Osteoblast (primary cell): ENCODE measurements at places on chromosomes 6 and 20. TPM values are rescaled to one million over a fixed set of nuclear protein-coding genes. Genes with fewer than 3 reads are reported as not detected.

RAD21L1 gene
- total RNA-seq: not detected in 2 replicates

SOBP gene
- 3.6 and 12.1 TPM in 2 replicates for total RNA-seq

LY6G5C gene
- 0.59 and 0.72 TPM in 2 replicates for total RNA-seq

HSPA12B gene
- total RNA-seq: not detected in 2 replicates

BFSP1 gene
- 1.8 and 2.9 TPM in 2 replicates for total RNA-seq

HLA-DOA gene
- under 0.01 and 2.4 TPM in 2 replicates for total RNA-seq

IL17F gene
- total RNA-seq: not detected in 2 replicates

DNA sequence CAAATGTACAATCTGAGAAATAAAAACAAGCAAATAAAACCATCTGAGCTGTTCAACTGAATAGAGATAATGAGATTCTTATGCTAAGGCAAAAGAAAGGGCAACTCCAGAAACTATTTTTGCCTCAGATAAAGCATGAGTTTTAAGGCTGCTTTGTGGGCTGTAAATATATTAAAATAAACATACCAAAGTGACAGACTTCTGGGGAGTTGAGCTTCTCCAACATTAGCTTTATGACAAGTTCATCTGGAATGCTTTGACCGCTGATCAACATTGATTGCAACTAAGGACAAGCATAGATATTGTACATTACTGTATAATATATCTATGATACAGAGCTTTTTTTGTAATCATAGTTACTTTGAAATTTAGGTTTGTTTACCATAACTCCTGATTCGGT, 19.3 kb downstream of the AK9 start:
- no peaks in the 10 kb centered on the region for H3K27me3 ChIP-seq
- peaks cover 9% of the 10 kb centered on the region for H3K4me1 ChIP-seq
- DNase-seq: no peak

- no peaks in the 10 kb centered on the region for H3K36me3 ChIP-seq
- H3K4me1 ChIP-seq: peaks cover 17% of the 10 kb centered on the region
- H3K27me3 ChIP-seq: no peaks in the 10 kb centered on the region
- H3K4me3 ChIP-seq: peak overlapping the region; percentile 62
- peak overlapping the region; percentile 88 for H3K27ac ChIP-seq
These were observed 117.8 kb upstream of the ESR1 start for GRCh38 chr6:151689499-151690201.

DNA sequence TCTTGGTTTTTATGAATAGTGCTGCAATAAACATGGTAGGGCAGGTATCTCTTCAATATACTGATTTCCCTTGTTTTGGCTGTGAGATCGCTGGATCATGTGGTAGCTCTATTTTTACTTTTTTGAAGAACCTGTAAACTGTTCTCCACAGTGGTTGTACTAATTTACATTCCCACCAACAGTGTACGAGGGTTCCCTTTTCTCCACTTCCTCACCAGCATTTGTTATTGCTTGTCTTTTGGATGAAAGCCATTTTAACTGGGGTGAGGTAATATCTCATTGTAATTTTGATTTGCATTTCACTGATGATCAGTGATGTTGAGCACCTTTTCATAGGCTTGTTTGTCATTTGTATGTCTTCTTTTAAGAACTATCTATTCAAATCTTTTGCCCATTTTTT, 8.0 kb upstream of the ARG1 start:
- DNase-seq: no peak
- no peaks in the 10 kb centered on the region for H3K36me3 ChIP-seq
- H3K4me1 ChIP-seq: no peaks in the 10 kb centered on the region
- no peak overlapping the region for H3K4me3 ChIP-seq

GRCh38 chr20:15063081-15063480, 725.7 kb upstream of the FLRT3 start:
- H3K36me3 ChIP-seq: no peaks in the 10 kb centered on the region
- H3K4me1 ChIP-seq: no peaks in the 10 kb centered on the region
- no peak overlapping the region for H3K4me3 ChIP-seq
- no peaks in the 10 kb centered on the region for H3K27me3 ChIP-seq

- H3K4me3 ChIP-seq: no peak overlapping the region
- no peaks in the 10 kb centered on the region for H3K36me3 ChIP-seq
- H3K27me3 ChIP-seq: no peaks in the 10 kb centered on the region
- no peak overlapping the region for H3K27ac ChIP-seq
These were observed 115.6 kb upstream of the B3GAT2 start for GRCh38 chr6:71072508-71072907.

DNA sequence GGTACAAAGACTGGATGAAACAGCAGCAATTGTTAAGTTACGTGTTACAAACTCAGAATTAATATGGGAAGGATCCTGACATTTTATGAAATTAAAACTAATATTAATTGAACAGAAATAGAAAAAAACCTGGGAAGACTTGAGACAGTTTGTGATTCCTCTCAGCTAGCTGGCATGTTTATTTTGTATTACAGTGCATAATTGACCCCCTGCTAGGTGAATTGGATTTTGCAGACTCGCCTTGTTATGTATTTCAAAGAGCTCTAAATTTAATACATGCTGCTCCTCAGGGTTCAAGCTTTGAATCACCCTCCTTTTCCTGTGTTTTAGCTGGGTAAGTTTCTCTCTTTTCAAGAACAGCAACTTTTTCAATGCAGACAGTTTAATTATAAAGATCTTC, 339.4 kb downstream of the PLCB1 start:
- no peaks in the 10 kb centered on the region for H3K4me1 ChIP-seq
- H3K27me3 ChIP-seq: no peaks in the 10 kb centered on the region
- no peak overlapping the region for H3K4me3 ChIP-seq

GRCh38 chr6:1738558-1739081, 128.9 kb downstream of the FOXC1 start:
- no peaks in the 10 kb centered on the region for H3K36me3 ChIP-seq
- DNase-seq: no peak
- H3K27ac ChIP-seq: no peak overlapping the region
- H3K4me3 ChIP-seq: no peak overlapping the region

DNA sequence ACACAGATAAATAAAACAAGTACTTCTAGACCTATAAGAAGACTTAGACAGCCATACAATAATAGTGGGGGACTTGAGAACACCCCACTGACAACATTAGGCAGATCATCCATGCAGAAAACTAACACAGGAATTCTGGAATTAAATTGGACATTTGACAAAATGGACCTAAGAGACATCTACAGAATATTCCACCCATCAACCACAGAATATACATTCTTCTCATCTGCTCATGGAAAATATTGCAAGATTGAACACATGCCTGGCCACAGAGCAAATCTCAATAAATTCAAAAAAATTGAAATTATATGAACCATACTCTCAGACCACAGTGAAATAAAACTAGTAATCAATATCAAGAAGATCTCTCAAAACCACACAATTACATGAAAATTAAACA, 44.3 kb upstream of the KIAA1586 start:
- no peaks in the 10 kb centered on the region for H3K36me3 ChIP-seq
- H3K4me3 ChIP-seq: no peak overlapping the region
- H3K4me1 ChIP-seq: no peaks in the 10 kb centered on the region
- no peak overlapping the region for H3K27ac ChIP-seq

DNA sequence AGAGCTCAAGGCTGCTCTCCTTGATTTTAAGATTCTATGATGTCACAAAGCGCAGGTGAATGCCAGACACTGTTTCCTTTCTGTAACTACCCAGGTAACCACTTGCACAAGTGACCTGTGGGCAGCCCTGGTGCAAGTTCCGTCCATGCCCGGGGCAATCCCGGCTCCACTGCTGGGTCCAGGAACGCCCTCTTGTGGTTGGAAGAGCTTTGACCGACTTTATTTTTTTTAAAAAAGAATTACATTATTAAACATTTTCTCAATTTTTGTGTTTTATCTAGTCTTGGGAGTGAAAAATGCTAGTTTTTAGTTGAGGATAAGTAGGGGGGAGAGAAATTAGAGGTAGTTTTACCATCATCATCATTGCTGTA, 695.2 kb downstream of the QKI start:
- H3K36me3 ChIP-seq: no peaks in the 10 kb centered on the region
- no peak for DNase-seq
- no peaks in the 10 kb centered on the region for H3K27me3 ChIP-seq
- no peak overlapping the region for H3K27ac ChIP-seq
- no peak overlapping the region for H3K4me3 ChIP-seq

DNA sequence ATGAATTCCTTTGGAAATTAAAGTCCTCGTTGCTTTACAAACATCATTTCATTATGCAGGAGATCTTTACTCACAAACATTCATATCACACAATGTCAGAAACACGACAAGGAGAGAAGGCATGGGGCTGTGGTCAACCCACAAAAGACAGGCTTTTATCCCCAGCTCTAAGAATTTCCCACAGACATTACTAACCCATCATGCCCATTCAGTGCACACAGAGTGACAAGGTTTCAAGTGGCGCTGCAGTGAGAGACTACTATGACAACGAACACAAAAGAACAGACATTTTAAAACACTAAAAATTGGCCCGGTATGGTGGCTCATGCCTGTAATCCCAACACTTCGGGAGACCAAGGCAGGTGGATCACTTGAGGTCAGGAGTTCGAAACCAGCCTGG, 579.8 kb upstream of the AGPAT4 start:
- no peak overlapping the region for H3K4me3 ChIP-seq
- H3K27me3 ChIP-seq: no peaks in the 10 kb centered on the region
- no peak overlapping the region for H3K27ac ChIP-seq
- DNase-seq: no peak
- no peaks in the 10 kb centered on the region for H3K4me1 ChIP-seq

GRCh38 chr6:161660666-161661571, 387.1 kb upstream of the AGPAT4 start:
- no peaks in the 10 kb centered on the region for H3K36me3 ChIP-seq
- DNase-seq: no peak
- H3K4me3 ChIP-seq: no peak overlapping the region
- no peaks in the 10 kb centered on the region for H3K4me1 ChIP-seq
- H3K27me3 ChIP-seq: no peaks in the 10 kb centered on the region

DNA sequence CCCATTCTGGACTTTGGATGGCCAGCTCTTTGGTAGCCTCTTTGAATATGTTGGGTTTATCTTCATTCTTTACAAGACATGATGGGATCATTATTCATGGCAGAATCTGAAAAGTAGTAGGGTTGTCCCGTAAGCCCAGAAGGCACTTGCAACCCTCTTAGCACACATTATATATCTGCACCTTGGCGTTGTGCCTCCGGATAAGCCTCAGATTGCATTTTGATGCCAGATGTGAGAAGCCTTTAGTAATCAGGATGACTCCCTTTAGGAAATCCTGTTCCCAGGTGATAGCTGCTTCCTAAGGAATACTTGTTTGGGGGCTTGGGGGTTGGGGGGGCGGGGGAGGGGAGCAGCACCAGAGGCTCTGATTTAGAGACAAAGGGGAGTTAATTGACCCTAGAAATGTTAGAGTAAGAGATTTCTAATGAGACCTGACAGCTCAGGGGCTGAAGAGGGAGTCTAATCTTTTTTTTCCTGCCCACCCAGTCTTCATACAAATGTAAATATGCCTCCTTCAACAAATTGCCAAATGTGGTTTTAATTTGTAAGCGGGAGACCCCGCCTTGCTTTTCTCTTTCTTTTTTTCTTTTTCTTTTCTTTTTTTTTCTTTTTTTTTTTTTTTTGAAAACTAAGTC, 55.1 kb downstream of the JAG1 start:
- peaks cover 28% of the 10 kb centered on the region for H3K4me1 ChIP-seq
- no peaks in the 10 kb centered on the region for H3K36me3 ChIP-seq
- H3K27me3 ChIP-seq: no peaks in the 10 kb centered on the region

DNA sequence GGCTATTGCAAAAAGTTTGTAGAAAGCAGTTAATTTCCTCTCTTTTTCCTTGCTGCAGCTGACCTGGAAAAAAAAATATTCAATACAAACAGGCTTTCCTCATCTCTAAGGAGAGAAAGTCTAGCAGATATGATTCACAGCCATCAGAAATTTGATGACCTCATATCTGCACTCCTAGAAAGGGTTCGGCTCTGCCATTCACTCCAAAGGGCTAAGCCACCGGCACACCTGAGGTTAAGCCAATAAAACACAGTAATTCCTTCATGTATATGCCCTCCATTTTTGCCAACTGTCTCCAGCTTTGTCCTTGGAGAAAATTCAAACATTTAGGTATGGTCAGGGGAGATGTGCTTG, 18.7 kb upstream of the LY86 start:
- no peak overlapping the region for H3K27ac ChIP-seq
- no peaks in the 10 kb centered on the region for H3K4me1 ChIP-seq
- no peak overlapping the region for H3K4me3 ChIP-seq

- DNase-seq: peak; percentile 89
- peaks cover 31% of the 10 kb centered on the region for H3K27me3 ChIP-seq
- no peak overlapping the region for H3K4me3 ChIP-seq
- H3K27ac ChIP-seq: no peak overlapping the region
- H3K36me3 ChIP-seq: no peaks in the 10 kb centered on the region
These were observed 4.3 kb downstream of the MYT1 start for GRCh38 chr20:64168381-64169090.

GRCh38 chr6:36973647-36974046, 12.3 kb downstream of the MTCH1 start:
- DNase-seq: no peak
- no peaks in the 10 kb centered on the region for H3K27me3 ChIP-seq
- no peak overlapping the region for H3K27ac ChIP-seq
- H3K4me3 ChIP-seq: no peak overlapping the region
- H3K4me1 ChIP-seq: no peaks in the 10 kb centered on the region

GRCh38 chr6:37123957-37124729, 45.8 kb upstream of the PIM1 start:
- no peak overlapping the region for H3K27ac ChIP-seq
- H3K36me3 ChIP-seq: no peaks in the 10 kb centered on the region
- DNase-seq: no peak
- no peak overlapping the region for H3K4me3 ChIP-seq
- H3K4me1 ChIP-seq: peaks cover 11% of the 10 kb centered on the region

- no peaks in the 10 kb centered on the region for H3K27me3 ChIP-seq
- no peak overlapping the region for H3K4me3 ChIP-seq
- no peaks in the 10 kb centered on the region for H3K36me3 ChIP-seq
- no peak overlapping the region for H3K27ac ChIP-seq
These were observed 161.0 kb downstream of the CDK19 start for GRCh38 chr6:110654096-110654820.

DNA sequence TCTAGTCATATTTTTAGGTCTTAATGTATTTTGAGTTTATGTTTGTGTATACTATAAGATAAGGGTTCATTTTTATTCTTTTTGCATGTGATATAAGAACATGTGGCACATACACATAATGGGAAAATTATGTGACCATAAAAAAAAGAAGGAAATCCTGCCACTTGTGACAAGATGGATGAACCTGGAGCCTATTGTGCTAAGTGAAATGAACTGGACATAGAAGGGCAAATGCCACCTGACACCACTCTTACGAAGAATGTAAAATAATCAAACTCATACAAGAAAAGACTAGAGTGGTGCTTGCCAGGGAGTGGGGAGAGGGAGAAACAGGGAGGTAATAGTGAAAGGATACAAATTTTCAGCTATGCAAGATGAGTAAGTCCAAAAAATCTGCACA, 126.1 kb downstream of the PLEKHG1 start:
- no peak for DNase-seq
- H3K4me3 ChIP-seq: no peak overlapping the region
- no peak overlapping the region for H3K27ac ChIP-seq
- peaks cover 16% of the 10 kb centered on the region for H3K27me3 ChIP-seq

- peaks cover 84% of the 10 kb centered on the region for H3K36me3 ChIP-seq
- H3K4me1 ChIP-seq: no peaks in the 10 kb centered on the region
- no peaks in the 10 kb centered on the region for H3K27me3 ChIP-seq
- no peak overlapping the region for H3K4me3 ChIP-seq
- DNase-seq: peak; percentile 52
These were observed 18.3 kb downstream of the ZNF335 start for GRCh38 chr20:45953672-45954071.
